Epithelial cell of proximal tubule (primary cell): ENCODE measurements at places on chromosomes 16 and 17.
A peak's percentile ranks its signal among the peaks of the same experiment; 100 is the strongest.

GRCh38 chr16:17382949-17383863 is 87.6 kb downstream of the XYLT1 start:
- no peak for DNase-seq

GRCh38 chr17:32859857-32860525 is 16.9 kb downstream of the MYO1D start:
- DNase-seq = no peak

DNA sequence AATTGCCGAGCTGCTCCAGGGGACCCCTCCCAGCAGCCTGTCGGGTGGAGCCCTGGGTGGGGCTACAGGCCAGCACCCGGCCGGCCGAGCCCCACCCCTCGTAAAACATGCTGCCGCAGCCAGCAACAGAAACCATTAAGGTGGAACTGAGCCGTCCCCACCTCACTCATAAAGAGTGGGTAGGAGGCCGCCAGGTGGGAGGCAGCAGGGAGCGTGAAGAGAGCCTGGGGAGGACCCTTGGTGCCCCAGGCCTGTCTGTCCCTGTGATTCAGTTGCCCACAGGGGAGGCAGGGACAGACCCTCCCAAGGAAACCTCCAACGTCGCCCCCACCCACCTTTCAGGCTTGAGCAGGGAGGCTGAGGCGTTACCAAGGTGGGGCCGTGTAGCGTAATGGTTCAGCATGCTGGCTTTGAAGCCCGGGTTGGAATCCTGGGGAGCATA is 8.4 kb downstream of the FOXN1 start:
- no peak for DNase-seq

DNA sequence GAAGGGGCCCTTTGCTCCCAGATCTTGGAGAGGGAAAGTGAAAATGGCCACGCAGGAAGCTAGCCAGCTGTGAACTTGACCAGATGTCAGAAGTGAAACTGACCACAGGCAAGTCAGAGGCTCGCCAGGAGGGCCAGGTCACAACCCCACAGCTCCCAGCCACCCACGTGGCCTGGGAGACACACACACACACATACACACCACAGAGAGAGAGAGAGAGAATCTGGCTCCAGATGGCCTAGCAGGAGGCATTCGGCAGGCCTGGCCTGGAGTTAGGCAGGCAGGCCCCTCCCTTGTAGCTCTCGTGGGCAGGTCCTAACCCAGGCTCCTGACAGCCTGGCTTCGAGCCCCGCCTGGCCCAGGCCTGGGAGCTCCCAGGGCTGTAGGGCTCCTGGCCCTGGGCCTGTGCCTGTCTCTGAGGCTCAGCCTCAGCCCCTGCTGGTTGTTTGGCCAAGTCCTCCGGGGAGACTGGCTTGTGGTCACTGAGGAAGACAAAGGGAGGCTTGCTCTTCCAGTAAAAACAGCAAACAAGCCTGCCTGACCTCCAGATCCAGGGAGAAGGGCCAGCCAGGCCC is 20.2 kb downstream of the NGFR start:
- peak; percentile 89 for DNase-seq

DNA sequence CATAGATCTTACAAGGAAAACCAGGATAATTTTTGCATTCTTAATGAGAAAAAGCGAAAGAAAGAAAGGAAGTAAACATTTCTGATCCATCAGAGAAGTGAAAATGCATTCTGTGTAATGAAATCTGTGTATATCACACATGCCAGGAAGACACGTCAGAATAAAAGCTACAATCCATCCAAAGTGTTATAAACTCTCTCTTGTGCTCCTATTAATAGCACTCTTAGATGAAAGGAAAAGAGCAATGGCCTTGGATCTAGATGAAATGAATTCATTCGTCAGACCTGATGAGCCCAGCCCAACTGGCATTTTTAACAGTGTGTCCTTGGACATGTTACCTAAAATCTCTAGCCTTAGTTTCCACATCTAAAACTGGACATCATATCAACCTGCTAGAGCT is 885.5 kb downstream of the CDH11 start:
- DNase-seq = no peak

DNA sequence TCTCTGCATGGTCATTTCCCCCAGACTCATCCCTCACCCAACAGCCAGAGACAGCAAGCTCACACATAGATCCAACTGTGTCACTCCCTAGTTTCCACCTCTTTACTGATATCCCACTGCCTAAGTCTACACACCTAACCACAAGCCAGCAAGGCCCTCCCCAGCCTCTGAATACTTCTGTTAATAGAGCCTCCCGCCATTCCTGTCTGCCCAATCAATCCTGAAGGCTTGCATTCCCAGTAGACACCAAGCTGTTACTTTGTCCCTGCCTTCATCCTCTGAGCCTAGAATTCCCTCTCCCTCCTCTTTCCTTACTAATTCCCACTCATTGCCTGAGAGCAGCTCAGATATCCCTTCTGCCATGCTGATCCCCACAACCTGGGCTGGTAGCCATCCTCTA is 4.7 kb downstream of the C17orf113 start:
- DNase-seq = no peak

GRCh38 chr17:4477255-4477791 is 21.4 kb upstream of the SPNS2 start:
- no peak for DNase-seq

- DNase-seq = no peak
Measured at GRCh38 chr16:84323606-84324005, 28.9 kb downstream of the WFDC1 start.

- no peak for DNase-seq
Measured at GRCh38 chr16:2190659-2191445, 5.6 kb downstream of the CASKIN1 start.

GRCh38 chr16:3400446-3400778 is 392 bp downstream of the ZSCAN32 start:
- no peak for DNase-seq

DNA sequence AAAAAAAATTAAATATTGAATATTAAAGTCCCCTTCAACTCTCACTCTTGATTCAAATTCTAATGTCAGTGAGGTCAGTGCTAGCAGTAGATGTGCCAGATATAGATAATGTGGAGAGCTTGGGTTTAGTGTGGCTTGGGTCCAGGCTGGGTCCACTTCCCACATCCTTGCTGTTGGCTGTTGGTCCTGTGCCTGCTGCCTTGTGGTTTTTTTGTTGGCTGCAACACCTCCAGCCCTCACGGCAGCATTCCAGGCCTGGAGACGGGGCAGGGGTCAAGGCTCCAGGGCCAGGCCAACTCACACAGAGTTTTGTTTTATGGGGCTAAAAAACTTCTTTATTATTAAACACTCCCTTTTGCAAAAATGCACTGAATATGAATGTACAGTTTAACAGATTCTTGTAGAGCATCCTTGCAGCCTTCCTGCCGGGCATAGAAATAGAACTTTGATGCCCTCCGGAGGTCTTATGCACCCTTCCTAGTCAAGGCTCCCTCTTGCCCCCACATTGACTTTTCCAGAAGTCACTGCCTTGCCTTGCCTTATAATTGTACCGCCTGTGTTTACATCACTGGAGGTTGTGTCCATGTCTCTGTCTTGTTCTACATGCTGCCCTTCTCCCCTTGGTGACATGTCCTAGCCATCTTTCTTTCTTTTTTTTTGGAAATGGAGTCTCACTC is 25.5 kb upstream of the MYO15B start:
- DNase-seq = no peak

- no peak for DNase-seq
Measured at GRCh38 chr16:56781528-56781961, 51.6 kb downstream of the NUP93 start.

GRCh38 chr17:7019839-7020519 is 2.9 kb upstream of the BCL6B start:
- no peak for DNase-seq
